ENCODE measurements at places on chromosomes 4 and X.

- no peak for DNase-seq
These were observed 714.4 kb downstream of the GLUD2 start for GRCh38 chrX:121761845-121762244.

DNA sequence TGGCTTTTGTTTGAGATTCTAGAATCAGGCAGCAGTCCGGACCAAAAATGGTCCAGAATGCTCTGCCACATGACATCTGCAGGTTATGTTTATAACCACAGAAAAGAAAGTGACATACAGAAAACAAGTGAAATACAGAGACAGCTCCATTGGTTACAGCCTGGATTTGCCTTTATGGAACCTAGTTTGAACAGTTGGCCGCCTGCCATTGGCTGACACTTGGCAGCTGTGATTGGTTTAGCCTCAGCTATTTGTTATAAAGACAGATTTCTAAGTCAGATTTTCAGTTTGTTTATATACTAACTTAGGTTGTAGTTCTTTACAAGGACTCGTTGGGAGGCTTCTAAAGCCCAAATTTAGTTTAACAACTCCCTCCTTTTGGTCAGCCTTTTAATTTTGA is 40.8 kb upstream of the IL9R start:
- no peak for DNase-seq

GRCh38 chr4:147760695-147761094 is 28.8 kb downstream of the ARHGAP10 start:
- no peak for DNase-seq

DNA sequence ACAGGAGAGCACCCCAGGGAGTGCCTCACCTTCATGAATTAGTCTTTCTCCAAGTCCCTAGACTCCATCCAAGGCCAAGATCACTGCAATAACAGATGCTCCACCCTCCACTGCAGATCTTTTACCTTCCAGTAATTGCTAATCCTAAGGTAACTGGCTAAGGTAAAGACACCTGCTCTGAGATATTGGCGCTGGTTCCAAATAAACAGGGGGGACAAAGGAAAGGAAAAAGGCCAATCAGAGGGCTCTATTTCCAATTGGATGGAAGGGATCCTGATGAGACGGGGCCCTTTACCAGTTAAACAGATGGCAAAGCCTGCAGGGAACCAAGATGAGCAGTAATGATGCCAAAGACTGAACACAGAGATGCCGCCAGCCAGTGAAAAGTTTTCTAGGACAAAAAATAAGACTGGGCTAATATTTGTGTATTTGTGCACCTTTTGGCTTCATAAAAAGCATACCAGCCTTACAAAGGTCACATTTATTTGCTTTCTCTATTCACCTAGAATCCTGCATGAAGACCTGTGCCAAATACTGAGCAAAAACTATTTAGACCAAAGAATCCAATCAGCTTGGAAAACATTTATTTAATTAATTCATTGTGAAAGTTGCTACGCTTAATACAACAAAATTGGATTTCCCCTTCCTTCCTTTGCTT is 148.5 kb downstream of the PPP3CA start:
- DNase-seq, result no peak

GRCh38 chr4:56530269-56531148 is 24.9 kb downstream of the ARL9 start:
- DNase-seq, result peak; percentile 48

DNA sequence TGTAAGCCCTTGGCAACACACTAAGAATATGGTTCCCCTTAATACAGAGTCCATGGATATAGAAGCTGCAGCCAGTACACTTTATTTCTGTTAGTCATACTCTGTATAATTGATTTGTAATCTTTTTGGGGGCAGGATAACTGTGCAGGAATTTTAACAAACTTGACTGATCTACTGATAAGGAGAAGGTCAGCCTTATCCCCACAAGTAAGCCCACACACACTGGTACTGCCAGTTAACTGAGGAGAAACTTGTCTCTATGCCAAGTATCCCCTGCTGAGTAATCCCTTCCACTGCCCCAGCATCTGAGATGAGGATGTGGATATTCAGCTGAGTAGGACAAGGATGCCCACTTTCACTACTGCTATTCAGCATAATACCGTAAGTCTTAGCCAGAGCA is 154.9 kb upstream of the CXXC4 start:
- no peak for DNase-seq

- no peak for DNase-seq
These were observed 75.6 kb upstream of the DYNLT3 start for GRCh38 chrX:37922928-37923327.

DNA sequence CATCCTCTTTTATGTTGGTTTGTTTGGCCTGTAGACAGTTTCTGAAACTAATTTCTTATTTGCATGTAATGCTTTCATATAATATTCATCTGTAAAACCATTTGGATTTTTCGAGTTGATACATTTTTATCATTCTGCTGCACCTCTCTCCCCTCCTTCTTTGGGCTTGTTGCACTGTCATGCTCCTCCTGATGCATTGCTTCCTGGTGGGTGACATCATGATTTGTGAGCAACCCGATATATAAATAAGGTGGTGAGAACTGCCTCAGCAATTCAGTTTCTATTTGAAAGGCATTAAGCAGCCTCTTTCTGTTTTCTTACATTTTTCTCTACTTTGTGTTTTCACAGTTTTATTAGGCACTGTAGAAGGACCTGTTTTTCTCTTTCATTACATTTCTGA is 515.7 kb downstream of the RPA4 start:
- DNase-seq, result no peak

DNA sequence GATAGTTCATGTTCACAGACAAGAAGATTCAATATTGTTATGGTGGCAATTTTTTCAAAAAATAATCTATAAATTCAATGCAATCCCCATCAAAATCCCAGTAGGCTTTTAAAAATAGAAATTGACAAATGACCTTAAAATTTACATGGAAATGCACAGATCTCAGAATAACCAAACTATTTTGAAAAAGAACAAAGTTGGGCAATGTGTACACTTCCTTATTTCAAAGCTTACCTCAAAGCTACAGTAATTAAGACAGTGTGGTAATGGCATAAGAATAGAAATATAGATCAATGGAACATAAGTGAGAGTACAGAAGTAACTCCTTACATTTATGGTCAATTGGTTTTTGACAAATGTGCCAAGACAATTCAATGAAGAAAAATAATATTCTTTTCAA is 39.0 kb downstream of the FRMD7 start:
- no peak for DNase-seq

- DNase-seq, result no peak
These were observed 32.2 kb downstream of the FNIP2 start for GRCh38 chr4:158801066-158801465.

GRCh38 chr4:151250706-151251105 is 26.3 kb upstream of the PRSS48 start:
- no peak for DNase-seq

DNA sequence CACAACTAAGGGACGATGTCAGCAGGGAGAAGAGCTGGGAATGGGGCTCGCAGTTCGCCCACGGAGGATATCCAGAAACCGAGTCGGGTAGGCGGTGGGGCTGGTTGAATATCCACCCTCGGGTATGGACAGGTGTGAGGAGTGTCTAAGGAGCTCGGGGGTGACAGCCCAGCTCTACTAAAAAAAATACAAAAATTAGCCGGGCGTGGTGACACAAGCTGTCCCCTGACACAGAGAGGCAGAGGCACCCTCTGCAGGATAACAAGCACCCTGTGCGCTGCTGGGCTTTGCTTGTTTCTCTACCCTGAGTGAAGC is 12.2 kb upstream of the ASMTL start:
- DNase-seq, result no peak

GRCh38 chrX:11053351-11053750 is 57.8 kb upstream of the HCCS start:
- DNase-seq, result no peak

DNA sequence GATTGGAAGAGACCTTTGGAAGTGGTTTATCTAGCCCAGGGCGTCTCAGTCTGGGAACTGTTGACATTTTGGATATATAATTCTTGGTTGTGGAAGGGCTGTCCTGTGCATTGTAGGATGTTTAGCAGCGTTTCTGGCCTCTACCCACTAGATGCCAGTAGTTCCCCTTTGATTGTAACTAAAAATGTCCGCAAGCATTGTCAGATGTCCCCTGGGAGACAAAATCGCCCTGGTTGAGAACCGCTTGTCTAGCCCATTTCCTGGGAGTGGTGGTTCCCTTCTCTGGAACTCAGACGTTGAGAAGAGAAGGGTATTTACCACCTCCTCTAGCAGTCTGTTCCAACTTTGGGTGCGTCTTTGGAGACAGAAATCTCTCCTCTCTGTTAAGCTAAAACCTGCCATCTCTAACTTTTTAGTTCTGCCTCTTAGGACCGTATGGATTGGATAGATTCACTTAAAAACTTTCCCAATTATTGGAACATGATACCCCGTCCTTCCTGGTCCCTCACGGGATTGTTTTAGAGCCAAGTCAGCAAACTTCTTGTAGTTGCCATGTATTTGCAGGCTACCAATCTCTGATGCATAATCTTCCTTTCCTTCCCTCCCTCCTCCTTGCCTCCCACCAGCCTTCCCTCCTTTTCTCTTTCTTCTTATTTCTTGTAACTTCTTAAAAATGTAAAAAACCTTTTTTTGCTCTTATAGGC is 13.9 kb downstream of the TMEM165 start:
- DNase-seq, result no peak

GRCh38 chr4:4935974-4936373 is 76.5 kb downstream of the MSX1 start:
- no peak for DNase-seq

DNA sequence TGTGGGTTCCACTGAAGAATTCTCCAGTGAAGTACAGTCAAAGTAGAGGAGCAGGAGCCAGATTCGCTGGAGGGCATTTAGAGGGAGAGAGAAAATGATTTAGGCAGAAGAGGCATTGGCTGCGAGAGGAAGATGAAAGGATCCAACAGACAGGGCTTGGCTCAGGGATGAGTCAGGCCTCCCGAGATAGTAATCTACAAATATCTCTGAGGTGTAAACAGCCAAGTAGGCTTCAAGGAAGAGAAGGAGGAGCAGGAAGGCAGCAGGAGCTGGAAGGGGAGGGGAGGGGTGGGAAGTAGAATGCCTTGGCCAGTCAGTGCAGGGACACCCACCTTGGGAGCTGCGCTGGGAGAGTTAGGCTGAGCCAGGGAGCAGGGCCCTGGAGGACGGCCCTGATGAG is 55.5 kb downstream of the PJA1 start:
- DNase-seq, result no peak

Data from fibroblast of skin of left biceps (primary cell).